ENCODE measurements at places on chromosomes 16 and 17.

DNA sequence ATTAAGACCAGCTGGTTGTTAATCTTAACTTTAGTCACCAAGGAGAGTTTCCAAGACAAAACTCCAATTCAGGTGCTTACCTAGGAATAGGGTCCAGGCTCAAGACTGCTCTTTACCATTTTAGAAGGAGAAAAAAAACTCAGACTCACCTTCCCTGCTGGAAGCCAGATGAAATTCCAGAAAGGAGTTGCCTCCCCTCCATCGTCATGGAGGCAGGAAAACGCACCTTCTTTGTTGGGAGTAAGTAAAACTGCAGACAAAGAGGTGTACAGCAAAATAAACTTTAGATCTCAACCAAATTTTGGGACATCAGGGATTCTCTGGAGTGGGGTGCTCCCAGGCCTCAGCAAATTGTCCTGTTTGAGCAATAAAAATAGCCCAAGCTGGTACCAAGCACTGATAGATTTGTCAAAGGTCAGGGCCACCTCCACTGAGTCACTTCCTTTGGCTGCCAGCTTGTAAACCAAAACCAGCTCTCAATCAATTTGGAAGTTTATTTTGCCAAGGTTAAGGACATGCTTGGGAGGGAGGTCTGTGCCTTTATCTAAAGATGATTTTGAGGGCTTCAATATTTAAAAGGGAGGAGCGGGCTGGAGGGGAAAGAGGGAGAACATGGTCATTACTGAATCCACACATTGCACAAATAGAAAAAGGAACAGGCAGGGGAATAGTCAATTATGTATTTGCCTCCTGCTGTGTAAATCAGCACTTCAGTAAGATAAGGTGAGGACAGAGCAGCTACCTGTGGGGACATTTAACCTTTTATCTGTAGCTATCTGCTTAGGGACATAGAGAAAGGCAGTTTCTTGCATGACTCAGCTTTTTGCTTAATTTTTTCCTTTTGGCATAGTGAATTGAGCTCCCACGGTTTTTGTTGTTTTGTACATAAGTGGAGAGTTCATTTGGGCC, 1.5 kb upstream of the ALDH3A2 start:
- DNase-seq = no peak

- DNase-seq = no peak
These were observed 19.9 kb downstream of the MIS12 start for GRCh38 chr17:5506307-5506706.

DNA sequence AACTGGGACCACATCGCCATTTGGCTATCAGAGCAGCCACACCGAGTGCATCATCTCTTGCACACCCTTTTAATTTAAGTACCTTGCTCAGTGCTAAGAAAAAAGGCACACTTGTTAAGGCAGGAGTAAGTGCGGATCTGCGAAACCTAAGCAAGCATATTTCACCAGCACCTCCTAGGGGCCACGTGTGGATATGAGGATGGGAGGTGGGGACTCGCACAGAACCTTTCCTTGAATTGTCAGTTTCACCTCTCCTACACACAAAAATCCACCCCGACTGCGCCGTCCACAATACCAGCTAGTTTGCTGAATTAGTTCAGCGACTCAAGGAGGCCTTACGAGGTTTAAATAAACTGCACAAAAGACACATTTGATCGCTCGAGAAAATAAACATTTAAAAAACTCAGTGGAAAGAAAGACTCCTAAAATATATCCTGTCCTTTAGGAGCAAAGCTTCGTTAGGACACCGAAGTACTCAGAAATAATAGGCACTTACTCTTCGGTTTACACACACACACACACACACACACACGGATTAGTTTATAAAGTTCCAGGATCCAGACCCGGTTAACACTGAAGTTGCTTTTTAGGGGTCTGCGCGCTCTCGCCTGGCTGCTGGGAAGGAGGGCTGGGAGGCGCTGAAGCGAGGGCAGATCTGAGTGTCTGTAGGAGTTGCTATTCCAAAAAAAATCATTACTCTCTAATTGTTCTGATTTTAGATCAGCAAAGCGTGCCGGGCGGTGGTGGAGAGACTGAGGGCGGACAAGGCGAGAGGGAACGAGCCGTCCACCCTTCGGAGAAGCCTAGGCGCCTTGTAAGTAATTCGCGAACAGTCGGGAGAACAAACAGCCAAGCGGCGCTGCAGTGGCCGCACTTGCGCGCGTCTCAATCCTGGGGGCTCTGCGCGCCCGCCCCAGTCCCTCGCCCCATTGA, 1.0 kb upstream of the KCNJ2 start:
- no peak for DNase-seq

DNA sequence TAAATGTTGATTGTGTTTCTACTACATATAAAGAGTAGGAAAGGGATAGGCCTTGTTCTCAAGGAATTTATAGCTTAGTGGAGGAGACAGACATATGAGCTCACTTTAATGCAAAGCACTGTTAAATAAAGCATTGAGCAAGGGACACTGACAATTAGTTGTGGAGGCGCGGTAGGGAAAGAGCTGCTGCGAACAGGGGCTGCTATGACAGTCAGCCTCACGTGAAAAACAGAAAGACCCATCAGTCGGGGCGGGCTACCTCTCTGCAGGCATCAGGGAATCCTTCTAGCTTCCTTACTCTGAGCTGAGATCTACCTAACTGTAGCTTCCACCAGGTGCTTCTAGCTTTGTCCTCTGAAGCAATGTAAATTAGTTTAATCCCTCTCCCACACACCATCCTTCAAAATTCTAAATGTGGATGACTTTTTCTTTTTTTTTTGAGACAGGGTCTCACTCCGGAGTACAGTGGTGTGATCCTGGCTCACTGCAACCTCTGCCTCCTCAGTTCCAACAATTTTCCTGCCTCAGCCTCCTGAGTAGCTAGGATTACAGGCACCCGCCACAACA, 129.9 kb upstream of the ZFHX3 start:
- DNase-seq = no peak

GRCh38 chr17:64687961-64688360, 25.9 kb upstream of the SMURF2 start:
- no peak for DNase-seq

DNA sequence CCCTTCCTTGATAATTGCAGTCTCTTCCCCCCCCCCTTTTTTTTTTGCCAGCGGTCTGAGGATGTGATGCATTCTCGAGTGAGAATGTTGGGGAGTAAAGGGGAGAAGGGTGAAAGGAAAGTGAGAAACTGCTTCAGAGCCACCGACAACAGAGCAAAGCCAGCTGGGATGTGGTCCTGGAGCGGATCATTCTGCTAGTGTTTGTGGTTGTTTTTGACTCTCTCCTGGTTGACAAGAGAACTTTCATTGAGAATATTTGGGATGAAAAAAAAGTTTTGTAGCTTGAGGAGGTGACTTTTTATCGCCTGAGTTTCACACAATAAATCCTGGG, 1.3 kb downstream of the NF1 start:
- no peak for DNase-seq

DNA sequence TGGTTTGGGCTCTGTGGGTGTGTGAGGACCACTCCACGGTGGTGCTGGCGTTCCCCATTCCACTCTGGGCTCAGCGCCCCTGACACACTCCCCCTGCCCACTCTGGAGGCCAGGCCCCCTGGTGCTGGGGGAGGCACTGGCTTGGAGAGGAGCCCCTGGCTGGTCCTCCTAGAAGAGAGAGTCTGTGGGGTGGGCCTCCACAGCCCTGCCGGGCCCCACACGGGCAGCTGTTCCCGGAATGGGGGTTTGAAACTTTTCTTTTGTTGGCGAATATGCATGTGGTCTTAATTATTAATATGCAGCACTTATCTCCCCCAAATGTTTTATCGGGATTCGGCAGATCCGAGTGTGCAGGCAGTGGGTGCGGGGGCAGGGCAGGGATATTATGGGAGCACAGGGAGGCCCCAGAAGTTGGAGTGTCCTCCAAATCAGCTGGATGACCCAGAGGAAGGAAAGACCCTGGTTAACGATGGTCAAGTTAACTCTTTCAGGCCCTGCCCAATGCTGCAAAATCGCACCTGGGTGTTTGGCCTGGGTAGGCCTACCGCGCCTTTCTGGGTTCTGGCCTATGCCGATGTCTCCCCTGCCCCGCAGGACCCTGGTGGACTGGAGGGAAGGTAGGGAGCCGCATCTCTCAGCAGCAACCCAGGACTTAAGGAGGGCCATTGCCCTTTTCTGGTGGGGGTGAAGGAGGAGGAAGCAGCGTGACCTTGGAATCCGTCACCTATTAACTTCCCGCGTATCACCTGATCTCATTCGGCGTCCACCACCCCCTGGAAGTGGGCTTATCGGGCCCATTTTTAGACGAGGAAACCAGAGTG, 36.0 kb downstream of the TMEM235 start:
- DNase-seq = no peak

DNA sequence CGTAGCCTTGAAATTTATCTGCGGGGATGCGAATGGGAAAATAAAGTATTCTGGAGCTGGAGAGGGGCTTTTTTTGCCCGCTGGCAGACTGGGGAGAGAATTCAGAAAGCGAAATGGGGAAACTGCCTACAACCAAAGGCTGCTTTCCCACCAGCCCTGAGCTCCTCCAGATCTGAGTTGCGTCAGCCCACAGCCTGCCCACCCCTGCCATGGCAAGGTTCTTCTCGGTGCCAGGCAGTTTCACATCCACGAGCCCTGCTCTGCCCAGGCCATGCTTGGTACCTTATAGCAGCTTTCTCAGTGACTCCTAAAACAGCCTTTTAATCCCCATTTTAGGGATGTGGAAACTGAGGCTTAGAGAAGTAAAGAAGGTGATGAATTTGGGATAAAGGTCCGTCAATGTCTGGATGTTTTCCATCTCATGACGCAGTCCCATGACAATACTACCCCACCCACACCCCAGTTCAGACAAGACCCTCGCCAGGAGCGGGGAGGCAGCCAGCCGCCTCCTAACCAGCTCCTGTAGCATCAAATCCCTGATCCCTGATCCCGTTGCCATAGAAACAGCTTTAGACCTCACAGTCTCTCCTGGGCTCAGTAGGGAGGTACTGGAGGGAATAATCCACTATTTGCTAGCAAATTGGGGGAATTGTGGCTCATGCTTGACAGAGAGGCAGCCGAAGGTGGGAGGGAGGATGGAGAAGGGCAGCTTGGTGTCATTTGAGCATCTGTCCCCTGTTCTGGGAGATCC, 113.5 kb downstream of the MGAT5B start:
- DNase-seq = no peak
